ENCODE measurements at places on chromosomes 16 and 17.

DNA sequence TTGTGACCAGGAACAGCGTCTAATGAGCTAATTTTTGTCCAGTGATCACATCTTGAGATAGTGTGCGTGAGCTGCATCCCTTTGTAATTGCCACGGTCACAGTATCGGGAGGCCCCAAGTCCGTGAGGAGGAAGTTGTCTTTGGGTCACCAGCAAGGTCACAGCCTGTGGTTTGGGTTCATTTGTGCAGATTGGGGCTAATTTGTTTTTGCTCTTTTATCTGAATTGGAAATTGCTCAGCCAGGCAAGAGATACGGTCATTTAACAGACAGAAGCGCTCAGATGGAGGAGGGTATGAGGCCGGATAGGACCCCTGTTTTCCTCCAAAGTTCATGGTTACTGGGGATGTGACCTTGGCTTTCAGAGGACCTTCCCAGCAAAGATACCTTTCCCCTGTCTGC, 174.1 kb downstream of the SNX29 start:
- no peak for DNase-seq

- no peak for DNase-seq
These were observed 32.7 kb upstream of the FOXF1 start for GRCh38 chr16:86477642-86478041.

DNA sequence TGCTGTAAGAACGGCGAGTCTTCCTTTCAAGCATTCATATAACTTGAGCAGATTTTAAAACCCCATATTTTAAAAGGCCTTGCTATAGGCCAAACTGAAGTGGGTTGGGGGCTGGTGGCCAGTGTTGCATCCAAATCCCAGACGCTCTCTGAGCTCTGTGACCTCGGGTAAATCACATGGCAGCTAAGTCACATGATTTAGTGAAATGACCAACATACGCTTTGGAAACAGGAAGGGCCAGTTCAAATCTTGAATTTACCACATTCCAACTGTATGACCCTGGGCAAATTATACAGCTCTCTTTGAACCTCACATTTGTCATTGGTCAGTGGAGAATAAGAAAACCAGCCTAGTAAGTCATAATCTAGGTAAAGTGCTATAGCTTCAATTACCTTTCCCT, 519.3 kb downstream of the HAPSTR1 start:
- DNase-seq: no peak

DNA sequence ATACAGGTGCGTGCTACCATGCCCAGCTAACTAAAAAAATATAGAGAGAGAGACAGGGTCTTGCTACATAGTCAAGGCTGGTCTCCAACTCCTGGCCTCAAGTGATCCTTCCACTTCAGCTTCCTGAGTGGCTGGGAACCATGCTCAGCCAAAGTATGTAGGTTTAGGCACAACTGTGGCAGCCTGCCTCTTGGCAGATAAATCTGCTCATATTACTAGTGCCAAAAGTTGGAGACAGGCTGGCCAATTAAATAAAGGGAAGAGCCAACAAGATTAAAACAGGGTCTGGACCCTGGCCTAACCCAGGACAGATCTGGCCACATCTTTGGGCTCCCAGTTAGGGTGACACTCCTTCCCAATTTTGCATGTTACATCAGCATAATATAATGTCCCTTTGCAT, 151.7 kb downstream of the CBLN1 start:
- no peak for DNase-seq

- no peak for DNase-seq
These were observed at the start of gene TMEM95 for GRCh38 chr17:7355053-7355452. TSS of gene TMEM95 (plus strand) at chr17:7355156. CDS start at chr17:7355205, 49 bp downstream.

- no peak for DNase-seq
These were observed 244.6 kb upstream of the MAF start for GRCh38 chr16:79845033-79845733.

Data from activated CD4-positive, alpha-beta T cell treated with anti-CD3 and anti-CD28 coated beads for 24 hours (primary cell).